ENCODE measurements at places on chromosomes 2 and 18.

DNA sequence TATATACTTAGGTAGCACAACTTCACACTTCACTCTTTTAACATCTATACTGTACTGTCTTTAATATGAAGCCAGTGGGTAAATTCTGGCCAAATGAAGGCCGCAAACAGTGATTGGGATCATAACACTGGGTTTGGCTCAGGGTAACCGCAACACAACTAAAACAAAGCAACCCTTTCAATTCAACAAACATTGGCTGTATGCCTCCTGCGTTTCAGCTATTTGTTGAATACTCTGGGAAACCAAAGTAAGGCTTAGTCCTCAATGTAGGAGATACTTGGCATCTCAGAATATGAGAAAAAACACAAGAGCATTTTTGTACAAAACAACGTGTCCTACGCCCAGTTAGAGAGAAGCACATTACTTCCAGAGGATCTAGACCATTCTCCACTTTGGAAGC is 693.3 kb upstream of the KLHL29 start:
- no peak for DNase-seq

DNA sequence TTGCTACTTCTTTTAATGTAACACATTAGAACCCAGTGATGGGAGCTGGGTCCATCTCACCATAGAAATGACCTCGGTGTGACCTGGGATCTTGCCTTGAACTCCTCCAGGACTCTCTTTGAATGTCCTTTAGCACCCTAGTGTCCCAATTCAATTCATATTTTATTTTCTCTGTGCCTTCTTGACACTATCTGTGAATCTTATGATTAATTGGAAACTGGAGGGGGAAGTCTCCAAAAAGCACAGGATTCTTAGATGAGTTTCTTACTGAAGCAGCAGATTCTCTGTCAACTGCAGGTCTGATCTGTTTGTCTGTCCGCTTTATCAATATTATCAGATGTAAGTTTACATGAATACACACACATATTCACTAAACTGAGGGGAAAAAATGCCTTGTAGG is 470 bp downstream of the DHRS9 start:
- no peak for DNase-seq

GRCh38 chr2:67571785-67572718 is 174.9 kb downstream of the ETAA1 start:
- DNase-seq, result peak; percentile 74

DNA sequence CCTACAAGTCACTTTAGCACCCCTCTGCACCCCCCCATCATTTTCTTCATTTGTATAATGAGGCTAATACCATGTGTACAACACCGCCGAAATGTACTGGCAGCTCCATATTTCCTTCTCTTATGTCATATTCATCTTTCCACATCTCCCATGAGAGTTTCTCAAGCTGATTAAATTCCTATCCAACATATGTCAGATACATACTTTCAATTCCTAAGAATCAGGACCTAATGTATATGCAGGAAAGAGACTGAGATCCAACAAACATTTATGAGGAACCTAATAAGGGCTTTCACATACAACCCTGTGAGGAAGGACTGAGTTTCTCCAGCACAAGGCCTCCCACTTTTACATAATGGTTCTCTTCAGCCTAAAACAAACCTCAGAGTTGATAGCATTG is 41.9 kb downstream of the PRKD3 start:
- DNase-seq, result peak; percentile 70

DNA sequence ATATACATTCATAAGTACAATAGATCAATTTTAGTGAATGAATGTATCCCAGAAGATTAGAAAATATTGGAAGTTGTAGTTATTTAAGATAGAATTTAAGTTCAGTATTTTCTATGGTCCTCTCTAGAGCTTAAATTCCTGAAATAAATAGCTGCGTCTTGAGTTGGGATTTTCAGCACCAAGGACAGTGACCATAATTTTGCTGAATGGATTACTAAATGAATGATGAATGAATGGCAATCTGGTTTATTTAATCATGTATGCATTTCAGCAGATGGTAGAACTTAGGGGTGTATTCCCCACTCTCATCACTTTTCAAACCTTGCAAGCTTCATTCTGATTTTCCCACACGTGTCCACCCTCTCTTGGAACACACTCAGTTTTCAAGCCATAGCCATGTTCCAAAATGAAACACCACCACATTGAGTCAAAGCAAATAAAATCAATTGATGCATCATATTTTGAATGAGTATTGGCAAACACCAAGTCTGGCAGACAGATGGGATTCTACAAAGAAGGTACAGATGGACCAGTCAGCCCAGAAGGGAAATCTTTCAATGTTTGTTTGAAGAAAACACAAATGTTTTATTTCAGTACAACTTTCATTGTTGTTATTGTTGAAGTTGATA is 362.2 kb upstream of the NXPH2 start:
- peak; percentile 39 for DNase-seq

GRCh38 chr2:72140621-72140960 is 7.1 kb downstream of the CYP26B1 start:
- no peak for DNase-seq

DNA sequence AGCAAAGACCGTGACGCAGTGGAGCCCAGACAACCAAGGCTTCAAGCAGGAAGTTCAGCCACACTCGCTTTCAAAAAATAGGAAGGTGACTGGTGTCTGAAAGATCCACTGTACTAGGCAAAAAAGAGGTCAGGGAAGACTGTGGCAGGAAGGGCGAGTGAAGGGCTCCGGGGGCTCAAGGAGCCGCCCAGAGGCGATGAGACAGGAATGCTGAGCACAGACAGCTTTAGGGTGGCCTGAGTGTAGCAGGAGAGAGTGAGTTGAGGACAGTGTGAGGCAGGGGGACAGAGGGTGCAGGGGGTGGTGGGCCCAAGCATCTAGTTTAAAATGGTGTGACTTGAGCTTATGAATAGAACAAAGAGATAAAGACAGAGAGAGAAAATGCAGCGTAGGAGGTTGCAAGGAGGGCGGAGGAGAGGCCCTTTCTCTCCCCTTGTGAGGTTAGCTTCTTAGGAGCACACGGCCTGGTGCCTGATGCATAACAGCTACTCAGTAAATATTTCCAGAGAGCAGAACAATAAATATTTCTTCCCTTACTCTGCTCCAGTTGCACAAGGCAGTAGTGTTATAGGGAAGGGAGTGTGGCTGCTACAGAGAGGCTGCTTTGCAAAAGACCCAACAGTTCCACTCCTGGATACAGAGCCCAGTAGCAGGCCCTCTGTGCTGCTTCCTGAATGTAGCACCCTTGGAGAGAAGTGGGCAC is 789.7 kb upstream of the RAB6C start:
- DNase-seq, result no peak

DNA sequence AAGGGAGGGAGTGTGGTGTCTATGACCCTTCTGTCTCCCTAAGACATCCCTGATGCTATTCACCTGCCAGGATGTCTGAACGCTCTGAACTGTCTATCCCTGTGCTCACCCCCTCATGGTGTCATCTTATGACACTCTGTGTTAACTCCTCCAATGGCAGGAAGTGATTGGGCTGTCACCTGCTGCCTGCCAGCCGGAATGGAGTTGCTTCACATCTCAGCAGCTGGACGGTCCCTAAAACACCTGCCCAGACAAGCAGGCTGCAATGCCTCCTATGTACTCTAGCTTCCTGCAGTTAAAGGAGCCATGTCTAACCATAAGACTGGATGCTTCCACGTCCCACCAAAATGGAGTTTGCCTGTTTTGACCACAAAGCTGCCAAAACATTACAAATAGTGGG is 99.9 kb downstream of the CPO start:
- DNase-seq, result no peak

- no peak for DNase-seq
These were observed 25.1 kb downstream of the NEDD4L start for GRCh38 chr18:58069099-58069498.

- peak; percentile 28 for DNase-seq
These were observed 103.1 kb downstream of the PPP1R1C start for GRCh38 chr2:182088681-182089320.

DNA sequence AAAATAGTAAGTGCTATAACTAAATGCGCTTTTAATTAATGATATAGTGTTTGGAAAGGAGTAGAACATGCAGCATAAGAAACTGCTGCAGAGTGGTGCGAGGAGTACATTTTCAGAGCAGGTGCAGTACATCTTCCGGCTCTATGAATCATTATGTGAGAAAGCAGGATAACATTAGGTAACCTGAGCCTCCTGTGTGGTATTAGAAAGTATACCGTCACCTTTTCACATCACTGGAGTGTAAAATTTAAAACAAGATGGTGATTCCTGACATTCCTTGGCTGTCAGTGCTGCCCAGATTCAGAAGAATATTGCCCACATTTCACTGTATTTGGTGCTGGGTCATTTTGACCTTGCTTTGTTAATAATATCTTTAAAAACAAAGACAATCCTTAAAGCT is 7.8 kb upstream of the DYNC2LI1 start:
- no peak for DNase-seq

- no peak for DNase-seq
These were observed 144.7 kb downstream of the GREB1L start for GRCh38 chr18:21386523-21387240.

DNA sequence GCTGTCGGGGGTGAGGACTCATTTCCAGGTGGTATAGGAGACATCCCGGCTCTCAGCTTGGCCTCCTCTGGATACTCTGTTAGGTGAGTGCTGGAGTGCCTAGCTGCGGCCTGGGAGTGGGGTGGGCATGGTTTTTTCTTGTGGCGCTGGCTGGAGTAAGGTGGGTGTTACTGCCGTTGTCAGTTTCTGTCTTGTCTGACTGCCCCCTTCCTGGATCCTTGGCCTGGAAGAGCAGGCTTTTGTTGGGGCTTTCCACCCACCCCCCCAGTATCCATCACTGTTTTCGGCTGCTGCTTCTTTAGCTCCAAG is 69.2 kb downstream of the DGKD start:
- DNase-seq, result no peak

DNA sequence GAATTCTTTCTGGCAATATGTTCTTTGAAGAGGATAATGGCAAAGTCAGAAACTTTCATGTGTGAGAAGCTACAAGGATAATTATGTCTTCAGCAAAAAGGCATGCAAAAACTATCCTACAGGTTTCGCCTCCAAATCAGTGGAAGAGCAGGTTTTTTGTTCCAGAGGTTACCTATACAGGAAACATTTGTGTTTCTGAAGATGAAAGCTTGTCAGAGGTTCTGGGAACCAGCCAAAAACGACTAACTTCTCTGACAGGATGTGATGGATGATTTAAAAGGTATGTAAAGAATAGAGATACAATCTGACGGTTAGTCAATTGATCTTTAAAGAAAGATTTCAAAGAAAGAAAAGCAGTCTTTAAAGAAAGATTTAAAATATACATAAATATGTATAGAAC is 37.6 kb downstream of the RND3 start:
- DNase-seq, result no peak

GRCh38 chr2:163570391-163570790 is 165.4 kb downstream of the FIGN start:
- no peak for DNase-seq

DNA sequence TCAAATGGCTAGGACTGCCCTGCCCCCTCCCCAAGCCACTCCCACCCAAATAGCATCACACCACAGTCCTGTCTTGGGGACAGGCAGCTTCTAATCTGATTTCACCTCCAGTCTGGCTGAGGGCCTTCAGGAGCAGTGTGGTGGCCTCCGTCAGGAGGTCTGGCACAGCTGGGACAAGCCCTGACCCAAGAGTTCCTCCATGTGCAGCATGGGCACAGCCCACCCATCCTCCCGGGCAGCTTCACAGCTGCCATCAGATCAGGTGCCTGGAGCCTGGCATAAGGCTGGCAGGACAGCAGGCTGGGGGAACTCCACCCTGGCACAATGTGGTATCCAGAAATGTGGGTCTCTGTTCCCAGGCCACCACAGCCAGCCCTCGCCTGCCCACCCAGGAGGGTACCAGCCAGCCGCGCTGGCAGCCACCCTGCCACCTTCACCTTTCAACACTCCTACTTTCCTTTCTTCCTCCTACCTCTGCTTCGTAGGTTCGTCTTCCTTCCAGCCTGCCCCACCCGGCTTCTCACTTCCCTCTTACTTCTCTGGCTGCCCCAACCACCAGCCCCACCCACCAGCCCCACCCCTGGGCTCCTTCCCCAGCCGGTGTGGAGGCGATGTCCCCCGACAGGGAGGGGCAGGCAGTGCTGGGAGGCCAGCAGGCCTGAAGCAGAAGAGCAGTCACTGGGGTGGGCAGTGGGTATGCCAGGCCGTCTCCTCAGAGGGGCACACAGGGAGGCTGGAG is at the start of gene CAPG:
TSS of gene CAPG (minus strand) at position 522 of the 739 bp plus-strand sequence. CDS start 8,221 bp downstream, outside the sequence.
- no peak for DNase-seq

GRCh38 chr2:42567806-42568400 is 529 bp upstream of the MTA3 start:
- DNase-seq, result no peak

DNA sequence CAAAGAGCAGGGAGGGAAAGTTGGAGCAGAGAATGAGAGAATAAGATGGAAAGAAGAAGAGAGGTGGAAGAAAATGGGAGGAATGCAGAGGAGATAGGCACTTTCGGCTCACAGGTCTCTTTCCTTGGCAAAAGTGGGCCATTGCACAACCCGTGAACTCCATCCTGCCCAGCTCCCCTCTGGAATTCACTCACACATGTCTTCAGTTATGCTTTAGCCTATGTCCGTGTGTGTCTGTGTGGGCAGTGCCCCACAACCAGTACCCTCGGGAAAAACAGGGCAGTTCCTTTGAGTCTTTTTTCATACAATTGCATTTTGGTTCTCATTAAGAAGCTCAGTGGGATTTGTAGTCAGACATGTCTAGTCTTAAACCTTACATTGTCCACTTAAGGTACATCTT is 34.5 kb downstream of the DTNA start:
- DNase-seq, result no peak

DNA sequence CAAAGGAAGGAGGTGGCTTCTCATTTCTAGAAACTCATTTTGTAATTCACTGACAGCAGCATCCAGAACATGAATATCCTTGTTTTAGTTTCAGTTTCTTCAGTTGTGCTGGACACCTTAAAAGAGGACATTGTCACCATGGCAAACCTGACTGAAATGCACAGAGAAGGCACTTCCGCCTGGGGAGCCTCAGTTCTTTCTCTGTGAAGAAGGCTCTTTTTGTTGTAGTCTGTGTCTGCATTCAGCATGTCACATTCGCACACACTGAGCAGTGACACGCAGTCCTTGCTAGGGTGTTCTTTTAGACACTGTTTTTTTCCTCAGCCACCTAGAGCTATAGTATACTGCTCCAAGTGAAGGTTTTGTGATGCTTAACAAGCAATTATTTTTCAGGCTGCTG is 9.5 kb upstream of the RPRM start:
- DNase-seq, result no peak

- no peak for DNase-seq
These were observed 218.2 kb downstream of the NDUFA10 start for GRCh38 chr2:239806758-239807434.

- no peak for DNase-seq
These were observed 154.8 kb upstream of the PGAP1 start for GRCh38 chr2:197081294-197081693.

- DNase-seq, result no peak
These were observed 205.1 kb upstream of the SRD5A2 start for GRCh38 chr2:31785876-31786275.

DNA sequence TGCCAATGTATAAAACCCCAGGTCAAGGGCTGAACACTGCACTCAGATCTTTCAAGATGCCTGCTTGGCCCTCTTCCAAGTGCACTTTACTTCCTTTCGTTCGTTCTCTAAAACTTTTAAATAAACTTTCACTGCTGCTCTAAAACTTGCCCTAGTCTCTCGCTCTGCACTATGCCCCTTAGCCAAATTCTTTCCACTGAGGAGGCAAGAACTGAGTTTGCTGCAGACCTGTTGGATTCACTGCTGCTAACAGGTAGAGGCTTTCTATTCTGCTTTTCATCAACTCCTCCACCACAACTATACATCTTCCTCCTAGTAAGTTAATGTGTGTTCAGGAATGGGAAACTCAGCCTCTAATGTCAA is 467.9 kb downstream of the MBD2 start:
- DNase-seq, result no peak
